Neural crest cell (in vitro differentiated cells): ENCODE measurements at places on chromosomes 1 and 21.

DNA sequence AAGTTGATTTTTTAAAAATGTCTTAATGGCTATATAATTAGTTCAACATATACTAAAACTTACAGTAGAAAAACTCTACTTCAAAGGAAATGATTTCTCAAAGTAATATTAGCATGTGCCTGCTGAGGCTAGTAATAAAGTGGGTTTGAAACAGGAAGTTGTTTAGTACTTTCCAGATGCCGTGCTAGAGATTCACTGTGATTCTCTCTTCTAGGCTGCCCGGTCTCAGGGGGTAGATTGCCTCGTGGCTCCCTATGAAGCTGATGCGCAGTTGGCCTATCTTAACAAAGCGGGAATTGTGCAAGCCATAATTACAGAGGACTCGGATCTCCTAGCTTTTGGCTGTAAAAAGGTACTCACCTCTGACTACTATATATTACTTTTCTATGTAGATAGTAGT lies 9.1 kb downstream of the EXO1 start:
- H3K4me1 ChIP-seq: no peaks in the 10 kb centered on the region
- H3K27me3 ChIP-seq: no peaks in the 10 kb centered on the region
- no peak overlapping the region for H3K27ac ChIP-seq
- H3K4me3 ChIP-seq: no peak overlapping the region
- no peak for DNase-seq

DNA sequence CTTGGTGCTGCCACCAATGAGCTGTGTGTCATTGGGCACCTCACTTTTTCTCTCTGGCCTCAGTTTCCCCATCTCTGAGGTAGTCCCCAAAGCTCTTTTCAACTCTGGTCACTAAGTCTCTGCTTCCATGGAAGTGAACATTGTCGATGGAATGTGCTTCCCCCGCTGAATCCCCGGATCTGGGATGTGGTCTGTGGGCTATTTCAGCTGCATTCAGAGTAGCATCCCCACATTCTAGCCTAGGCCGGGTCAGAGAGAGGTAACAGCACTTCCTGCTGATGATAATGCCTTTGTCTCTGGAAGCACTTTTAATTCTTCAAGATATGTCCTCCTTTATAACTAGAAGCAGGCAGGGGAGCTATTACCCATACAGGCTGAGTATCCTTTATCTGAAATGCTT lies 29.8 kb downstream of the RASSF5 start:
- DNase-seq: no peak
- no peaks in the 10 kb centered on the region for H3K4me1 ChIP-seq
- peak overlapping the region; percentile 71 for H3K27ac ChIP-seq
- H3K4me3 ChIP-seq: no peak overlapping the region
- H3K27me3 ChIP-seq: peaks cover 2% of the 10 kb centered on the region
- no peaks in the 10 kb centered on the region for H3K36me3 ChIP-seq

GRCh38 chr1:47215713-47216112 lies 16.3 kb downstream of the TAL1 start:
- no peak for DNase-seq
- no peak overlapping the region for H3K27ac ChIP-seq
- H3K4me3 ChIP-seq: no peak overlapping the region
- H3K4me1 ChIP-seq: peaks cover 3% of the 10 kb centered on the region

DNA sequence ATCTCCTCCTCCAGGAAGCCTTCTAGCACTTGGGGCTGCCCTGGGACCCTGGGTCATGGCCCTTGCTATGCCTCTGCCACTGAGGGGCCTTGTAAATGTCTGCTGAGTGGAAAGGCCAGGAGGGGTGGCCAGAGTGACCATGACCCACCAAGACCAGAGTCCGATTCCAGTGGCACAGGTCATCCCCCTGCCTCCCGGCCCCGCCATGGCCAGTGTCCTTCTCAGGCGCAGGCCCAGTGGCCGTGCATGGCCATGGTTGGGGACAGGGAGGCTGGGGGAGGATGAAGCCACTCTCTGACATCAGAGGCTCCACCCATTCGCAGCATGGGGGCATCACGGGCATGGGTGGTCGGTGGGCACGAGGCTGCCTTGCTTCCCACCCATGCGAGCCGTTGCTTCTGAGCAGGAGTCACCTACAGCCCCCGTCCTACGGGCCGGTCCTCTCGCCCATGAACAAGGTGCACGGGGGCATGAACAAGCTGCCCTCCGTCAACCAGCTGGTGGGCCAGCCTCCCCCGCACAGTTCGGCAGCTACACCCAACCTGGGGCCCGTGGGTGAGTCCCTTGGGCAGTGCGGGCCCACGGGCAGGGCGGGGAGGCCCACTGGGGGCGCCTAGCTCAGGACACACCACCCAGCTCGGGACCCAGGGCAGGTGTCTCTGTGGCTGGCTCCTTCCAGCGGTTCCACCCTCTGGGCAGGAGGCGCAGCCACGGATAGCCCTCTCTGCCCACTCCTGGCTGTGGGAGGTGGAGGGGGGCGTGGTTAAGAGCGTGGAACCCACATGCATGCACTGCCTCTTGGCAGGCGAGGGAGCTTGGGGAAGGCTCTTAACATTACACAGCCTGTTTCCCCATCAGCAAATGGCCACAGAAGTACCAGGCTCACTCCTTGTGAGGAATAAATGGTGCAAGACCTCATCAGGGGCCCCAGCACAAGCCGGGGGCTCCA lies 22.4 kb upstream of the CCDC27 start:
- H3K27ac ChIP-seq: no peak overlapping the region
- no peaks in the 10 kb centered on the region for H3K27me3 ChIP-seq
- no peaks in the 10 kb centered on the region for H3K36me3 ChIP-seq
- peaks cover 9% of the 10 kb centered on the region for H3K4me1 ChIP-seq
- DNase-seq: no peak

DNA sequence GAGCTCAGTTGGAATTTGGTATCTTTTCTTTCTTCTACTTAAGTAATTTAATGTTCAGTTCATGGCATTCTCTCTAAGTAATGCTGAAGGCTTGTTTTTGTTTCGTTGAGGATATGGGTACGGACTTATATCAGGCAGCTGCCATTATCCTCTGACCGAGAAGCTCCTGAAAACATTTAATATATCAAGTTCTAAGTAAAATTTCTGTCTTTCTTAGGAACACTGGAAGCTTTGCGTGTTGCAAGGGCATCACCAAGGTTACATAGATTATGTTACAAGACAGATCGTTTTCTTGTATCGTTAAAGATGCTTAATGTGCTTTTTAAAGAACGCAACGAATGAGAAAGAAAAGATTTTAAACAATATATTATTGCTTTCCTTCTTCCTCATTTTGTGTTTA lies 1.0 kb upstream of the GALNT2 start:
- peak overlapping the region; percentile 87 for H3K4me3 ChIP-seq
- no peaks in the 10 kb centered on the region for H3K27me3 ChIP-seq
- H3K36me3 ChIP-seq: peaks cover 2% of the 10 kb centered on the region
- H3K4me1 ChIP-seq: peaks cover 37% of the 10 kb centered on the region

DNA sequence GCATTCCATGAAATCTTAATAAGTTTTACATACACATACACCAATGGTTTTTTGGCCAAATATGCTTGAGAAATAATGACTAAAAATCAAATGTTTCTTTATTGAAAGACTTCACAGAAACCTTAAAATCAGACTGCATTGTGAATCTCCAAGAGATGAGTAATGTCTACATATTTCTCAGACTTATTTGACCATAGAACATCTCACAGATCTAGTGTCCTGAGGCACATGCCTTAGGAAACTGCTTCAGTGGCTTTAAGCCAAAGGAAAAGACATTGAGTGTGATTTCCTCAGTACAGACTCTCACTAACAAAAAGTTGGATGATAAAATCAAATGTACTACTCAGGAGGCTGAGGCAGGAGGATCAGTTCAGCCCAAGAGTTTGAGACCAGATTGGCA lies 6.2 kb upstream of the C1orf105 start:
- no peaks in the 10 kb centered on the region for H3K27me3 ChIP-seq
- DNase-seq: no peak
- no peak overlapping the region for H3K4me3 ChIP-seq
- peaks cover 7% of the 10 kb centered on the region for H3K4me1 ChIP-seq

DNA sequence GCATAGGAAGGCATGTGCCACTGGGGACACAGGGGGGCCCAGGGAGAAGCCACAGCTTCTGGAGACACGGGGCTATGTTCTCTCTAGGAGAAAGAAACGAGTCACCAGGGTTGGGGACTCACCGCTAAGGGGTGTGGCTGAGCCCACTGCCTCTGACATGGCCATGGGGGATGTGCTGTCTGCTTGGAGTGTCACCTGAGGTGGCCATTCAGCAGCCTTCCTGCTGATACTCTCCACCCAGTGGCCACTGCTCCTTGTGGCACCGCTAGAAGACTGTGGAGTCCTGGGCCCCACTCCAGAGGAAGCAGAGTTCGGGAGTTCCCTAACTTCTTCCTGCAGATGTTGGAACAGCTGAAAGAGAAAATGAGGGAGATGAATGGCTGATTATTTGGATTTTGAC lies 91.2 kb upstream of the SLC45A1 start:
- no peaks in the 10 kb centered on the region for H3K27me3 ChIP-seq
- no peak overlapping the region for H3K4me3 ChIP-seq
- peaks cover 3% of the 10 kb centered on the region for H3K36me3 ChIP-seq
- no peak overlapping the region for H3K27ac ChIP-seq
- H3K4me1 ChIP-seq: peaks cover 10% of the 10 kb centered on the region

- peaks cover 15% of the 10 kb centered on the region for H3K27me3 ChIP-seq
- no peaks in the 10 kb centered on the region for H3K36me3 ChIP-seq
- DNase-seq: no peak
- no peak overlapping the region for H3K27ac ChIP-seq
Measured at GRCh38 chr1:33854091-33854490, 9.8 kb upstream of the HMGB4 start.

GRCh38 chr21:43736224-43736883 lies 17.4 kb downstream of the PDXK start:
- H3K4me3 ChIP-seq: no peak overlapping the region
- H3K36me3 ChIP-seq: no peaks in the 10 kb centered on the region
- H3K4me1 ChIP-seq: peaks cover 20% of the 10 kb centered on the region
- peak overlapping the region; percentile 12 for H3K27ac ChIP-seq
- H3K27me3 ChIP-seq: no peaks in the 10 kb centered on the region
- no peak for DNase-seq

- no peak for DNase-seq
- peaks cover 15% of the 10 kb centered on the region for H3K4me1 ChIP-seq
- H3K27ac ChIP-seq: no peak overlapping the region
- H3K4me3 ChIP-seq: peak overlapping the region; percentile 95
- no peaks in the 10 kb centered on the region for H3K36me3 ChIP-seq
Measured at GRCh38 chr1:24504560-24504959, 1.9 kb downstream of the RCAN3 start.

DNA sequence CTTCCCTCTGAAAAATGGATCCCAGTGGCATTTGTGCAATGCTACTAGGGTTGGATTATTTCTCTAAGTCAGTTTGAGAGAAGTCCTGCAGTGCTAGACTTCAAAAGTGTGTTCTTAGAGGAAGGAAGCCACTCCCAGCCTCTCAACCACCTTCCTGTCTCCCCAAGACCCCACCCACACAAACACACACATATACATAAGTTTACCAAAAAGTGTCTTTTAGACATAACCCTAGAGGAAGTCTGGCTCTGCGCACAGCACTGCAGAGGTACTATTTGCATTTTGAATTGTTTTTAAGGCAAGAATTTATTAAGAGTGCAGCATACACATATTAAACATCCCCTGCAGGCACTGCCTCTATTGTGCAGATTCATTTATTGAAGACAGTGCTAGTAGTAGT lies 127.3 kb downstream of the HHIPL2 start:
- no peaks in the 10 kb centered on the region for H3K36me3 ChIP-seq
- no peak overlapping the region for H3K4me3 ChIP-seq
- no peaks in the 10 kb centered on the region for H3K4me1 ChIP-seq
- no peaks in the 10 kb centered on the region for H3K27me3 ChIP-seq

- H3K27ac ChIP-seq: no peak overlapping the region
- no peaks in the 10 kb centered on the region for H3K27me3 ChIP-seq
- H3K4me1 ChIP-seq: peaks cover 27% of the 10 kb centered on the region
- H3K36me3 ChIP-seq: peaks cover 2% of the 10 kb centered on the region
- no peak for DNase-seq
Measured at GRCh38 chr1:87113313-87113712, 198.9 kb downstream of the HS2ST1 start.

GRCh38 chr1:7473223-7474142 lies 297.6 kb upstream of the VAMP3 start:
- H3K4me3 ChIP-seq: no peak overlapping the region
- DNase-seq: no peak
- H3K27me3 ChIP-seq: no peaks in the 10 kb centered on the region
- H3K4me1 ChIP-seq: peaks cover 3% of the 10 kb centered on the region

- no peaks in the 10 kb centered on the region for H3K4me1 ChIP-seq
- DNase-seq: peak; percentile 72
- no peak overlapping the region for H3K27ac ChIP-seq
- H3K27me3 ChIP-seq: peaks cover 57% of the 10 kb centered on the region
- H3K4me3 ChIP-seq: no peak overlapping the region
Measured at GRCh38 chr1:35568975-35569395, 4.1 kb upstream of the TFAP2E start.
